ENCODE measurements at places on chromosomes 4 and X.

GRCh38 chrX:18424482-18425198 lies 768 bp upstream of the CDKL5 start:
- DNase-seq: no peak

DNA sequence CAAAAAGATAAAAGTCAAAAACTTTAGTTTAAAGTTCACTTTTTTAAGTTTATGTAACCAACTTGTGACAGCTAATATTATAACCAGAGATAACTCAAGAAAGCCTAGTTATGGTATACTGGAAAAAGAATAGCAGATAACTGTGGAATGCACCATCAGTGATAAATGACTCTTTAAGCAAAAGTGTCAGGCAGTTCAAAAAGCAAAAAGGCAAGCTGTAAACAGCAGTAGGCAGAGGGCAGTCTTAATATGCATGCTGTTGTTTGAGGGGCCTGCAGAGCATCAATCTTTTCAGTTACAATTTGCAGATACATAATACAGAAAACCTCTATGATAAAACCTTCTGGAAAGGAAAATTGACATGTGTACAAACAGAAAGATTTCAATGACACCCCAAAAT lies 81.8 kb upstream of the JADE1 start:
- DNase-seq: no peak

DNA sequence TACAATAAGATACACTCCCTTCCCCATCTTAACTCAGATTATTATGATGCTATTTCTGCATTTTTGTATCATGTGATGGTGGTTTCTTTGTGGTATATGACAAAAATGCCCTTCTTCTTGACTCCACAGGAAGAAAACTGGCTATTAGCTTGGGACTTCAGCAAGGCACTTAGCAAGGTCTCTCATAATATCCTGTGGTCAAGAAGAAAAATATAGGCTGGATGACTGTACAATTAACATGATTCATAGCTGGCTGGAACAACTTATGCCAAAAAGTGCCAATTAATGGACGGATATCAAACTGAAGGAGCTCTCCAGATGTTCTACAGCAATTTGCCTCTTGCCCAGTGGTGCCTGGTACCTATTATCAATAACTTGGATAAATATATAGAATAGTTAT lies 2.3 kb upstream of the MID1IP1 start:
- no peak for DNase-seq

DNA sequence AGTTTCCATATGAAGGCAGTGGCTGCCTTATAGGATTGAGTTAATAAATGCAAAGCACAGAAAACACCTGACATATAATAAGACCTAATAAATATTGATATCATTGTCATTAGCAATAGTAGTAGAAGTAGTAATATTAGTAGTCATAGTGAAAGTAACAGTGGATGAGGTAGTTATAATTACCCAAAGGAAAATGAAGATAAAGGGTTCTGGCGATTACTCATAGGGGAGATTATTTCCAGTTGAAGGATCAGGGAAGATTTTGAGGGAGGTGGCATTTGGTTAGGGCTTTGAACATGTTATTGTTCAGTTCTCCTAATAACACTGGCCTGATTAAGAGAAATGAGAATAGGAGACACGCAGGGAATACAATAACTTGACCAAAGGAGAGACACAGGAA lies 131.9 kb upstream of the GPRIN3 start:
- DNase-seq: no peak

- no peak for DNase-seq
These were observed 191.0 kb downstream of the SLC7A11 start for GRCh38 chr4:138051157-138051556.

- peak; percentile 16 for DNase-seq
These were observed 136.6 kb downstream of the STAG2 start for GRCh38 chrX:124098089-124098488.

- no peak for DNase-seq
These were observed 245.1 kb upstream of the MAB21L2 start for GRCh38 chr4:150336676-150337412.

GRCh38 chr4:146282657-146283056 lies 68.3 kb downstream of the REELD1 start:
- DNase-seq: no peak

GRCh38 chr4:6760865-6761264 lies 21.7 kb upstream of the KIAA0232 start:
- no peak for DNase-seq

DNA sequence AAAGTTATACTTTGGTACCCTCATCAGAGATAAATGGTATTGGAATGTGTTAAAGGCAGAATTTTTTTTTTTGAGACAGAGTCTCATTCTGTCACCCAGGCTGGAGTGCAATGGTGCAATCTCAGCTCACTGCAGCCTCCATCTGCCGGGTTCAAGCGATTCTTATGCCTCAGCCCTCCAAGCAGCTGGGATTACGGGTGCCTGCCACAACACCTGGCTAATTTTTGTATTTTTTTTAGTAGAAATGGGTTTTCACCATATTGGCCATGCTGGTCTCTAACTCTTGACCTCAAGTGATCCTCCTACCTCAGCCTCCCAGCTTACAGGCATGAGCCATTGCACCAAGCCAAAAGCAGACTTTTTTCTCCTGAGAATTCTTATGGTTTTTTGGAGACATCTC lies 11.4 kb upstream of the RELL1 start:
- no peak for DNase-seq

Data from SK-N-MC (cell line).